ENCODE measurements at places on chromosomes 7 and 10.

DNA sequence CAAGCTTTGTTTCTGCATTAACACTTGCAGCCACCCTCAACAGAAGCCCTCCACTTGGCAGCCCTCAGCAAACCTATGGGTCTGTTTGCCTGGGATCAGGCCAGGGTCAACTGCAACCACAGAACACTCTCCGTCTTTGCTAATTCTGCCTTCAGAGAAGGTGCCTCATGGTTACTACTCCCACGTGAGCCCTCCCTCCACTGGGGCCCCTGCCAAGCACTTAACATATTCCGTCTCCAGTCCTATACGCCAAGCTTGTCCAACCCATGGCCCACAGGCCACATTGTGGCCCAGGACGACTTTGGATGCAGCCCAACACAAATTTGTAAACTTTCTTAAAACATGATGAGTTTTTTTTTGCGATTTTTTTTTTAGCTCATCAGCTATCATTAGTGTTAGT, 54.7 kb downstream of the HSPA12A start:
- no peak for DNase-seq

DNA sequence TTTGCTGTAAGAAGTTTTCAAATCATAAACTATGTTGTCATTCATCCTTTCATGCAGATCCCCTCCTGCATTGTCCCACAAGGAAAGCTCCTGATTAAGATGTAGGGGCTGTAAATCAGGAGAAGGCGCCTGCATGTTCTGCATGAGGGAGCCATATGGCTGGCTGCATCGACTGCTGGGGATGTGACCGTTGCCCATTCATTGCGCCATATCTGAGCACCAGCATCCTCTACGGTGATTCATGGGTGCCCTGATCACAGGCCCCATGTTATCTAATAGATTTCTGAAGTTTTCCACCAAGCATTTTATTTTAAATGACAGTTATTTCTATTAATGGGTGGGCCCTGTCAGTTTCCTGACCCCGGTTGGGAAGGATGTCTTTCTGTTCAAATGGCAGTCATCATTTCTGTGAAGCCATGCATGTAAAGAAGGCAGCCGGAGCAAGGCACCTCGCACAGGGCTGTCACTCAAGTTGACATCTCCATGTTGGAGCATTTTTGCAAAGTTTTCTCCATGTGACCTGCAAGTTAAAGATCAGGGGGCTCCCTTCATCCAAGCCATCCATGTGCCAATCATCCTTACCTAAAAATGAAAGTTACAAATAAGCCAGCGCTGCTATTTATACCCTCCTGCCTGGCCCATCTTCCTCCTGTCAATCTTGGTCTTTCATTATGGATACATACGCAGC, 128.8 kb downstream of the TEX36 start:
- no peak for DNase-seq

- no peak for DNase-seq
Measured at GRCh38 chr10:15871823-15872222, 11.5 kb upstream of the MINDY3 start.

DNA sequence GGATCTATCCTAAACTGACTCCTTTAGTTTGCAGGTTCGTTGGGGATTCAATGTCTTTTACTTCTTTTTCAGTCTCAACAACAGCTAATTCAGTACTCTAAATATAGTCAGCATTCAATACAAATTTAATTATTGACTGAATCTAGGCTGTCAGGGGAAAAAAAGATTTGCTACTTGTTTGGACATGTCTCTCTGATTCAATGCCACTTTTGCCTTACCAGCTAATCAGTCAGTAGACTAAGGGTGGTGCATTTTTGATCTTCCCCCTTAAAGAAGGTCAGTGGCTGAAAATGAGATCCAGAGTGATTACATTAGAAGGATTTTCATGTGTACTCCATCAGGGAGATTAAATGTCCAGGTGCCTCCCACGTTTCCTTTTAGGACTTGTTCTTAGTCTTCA, 145.1 kb downstream of the C1GALT1 start:
- no peak for DNase-seq

GRCh38 chr10:63614371-63614891, 93.2 kb downstream of the REEP3 start:
- DNase-seq = no peak

- DNase-seq = no peak
Measured at GRCh38 chr10:132446661-132447445, 49.9 kb downstream of the PWWP2B start.

GRCh38 chr7:30276203-30276900, 8.0 kb upstream of the ZNRF2 start:
- peak; percentile 37 for DNase-seq

GRCh38 chr10:44618910-44619309, 234.0 kb upstream of the CXCL12 start:
- no peak for DNase-seq

- no peak for DNase-seq
Measured at GRCh38 chr7:124376111-124376510, 343.2 kb upstream of the TMEM229A start.

DNA sequence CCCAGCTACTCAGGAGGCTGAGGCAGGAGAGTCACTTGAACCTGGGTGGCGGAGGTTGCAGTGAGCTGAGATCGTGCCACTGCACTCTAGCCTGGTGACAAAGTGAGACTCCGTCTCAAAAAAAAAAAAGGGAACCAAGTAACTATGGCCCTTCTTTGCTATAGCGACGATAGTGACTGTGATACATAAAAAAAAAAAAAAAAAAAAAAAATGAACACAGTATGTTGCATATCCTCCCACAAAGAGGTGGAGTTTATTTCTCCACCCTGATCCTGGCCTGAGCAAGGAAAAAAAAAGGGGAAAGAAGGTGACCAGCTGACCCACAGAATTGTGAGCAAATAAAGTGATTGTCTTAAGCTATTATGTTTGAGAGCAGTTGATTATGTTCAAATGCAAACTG, 42.3 kb upstream of the STEAP1B start:
- no peak for DNase-seq

- DNase-seq = no peak
Measured at GRCh38 chr7:150361807-150362621, 6.6 kb upstream of the REPIN1 start.

GRCh38 chr7:31076051-31076450, 23.9 kb downstream of the ADCYAP1R1 start:
- no peak for DNase-seq

- no peak for DNase-seq
Measured at GRCh38 chr7:21547501-21547900, 4.7 kb downstream of the DNAH11 start.

GRCh38 chr7:56483153-56483552, 366.9 kb upstream of the NUPR2 start:
- no peak for DNase-seq

GRCh38 chr10:114472877-114473253, 68.6 kb upstream of the AFAP1L2 start:
- no peak for DNase-seq

DNA sequence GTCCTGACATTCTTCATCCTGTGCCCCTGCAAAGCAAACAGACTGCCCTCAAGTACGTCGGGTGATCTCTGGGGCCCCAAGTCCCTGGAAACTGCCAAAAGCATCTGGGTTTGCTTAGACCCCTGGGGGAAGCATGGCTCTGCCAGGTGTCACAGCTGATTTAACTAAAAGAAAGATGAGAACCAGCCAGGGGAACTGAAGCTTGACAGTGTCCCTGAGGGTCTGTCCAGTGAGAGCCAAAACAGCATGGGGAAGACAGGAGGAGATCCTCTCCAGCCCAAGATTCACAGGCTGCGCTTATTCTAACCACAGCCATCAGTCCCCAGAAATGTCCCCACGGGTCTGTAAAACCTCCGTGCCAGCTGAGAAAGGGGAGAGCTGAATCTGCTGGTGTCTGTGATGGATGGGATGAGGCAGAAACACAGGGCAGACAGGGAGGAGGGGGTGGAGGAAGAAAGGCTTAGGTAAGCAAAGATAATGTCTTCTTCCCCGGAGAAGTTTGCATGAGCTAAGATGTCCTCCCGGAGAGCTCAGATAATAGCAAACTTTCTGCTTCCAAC, 21.3 kb downstream of the CCDC3 start:
- DNase-seq = no peak

DNA sequence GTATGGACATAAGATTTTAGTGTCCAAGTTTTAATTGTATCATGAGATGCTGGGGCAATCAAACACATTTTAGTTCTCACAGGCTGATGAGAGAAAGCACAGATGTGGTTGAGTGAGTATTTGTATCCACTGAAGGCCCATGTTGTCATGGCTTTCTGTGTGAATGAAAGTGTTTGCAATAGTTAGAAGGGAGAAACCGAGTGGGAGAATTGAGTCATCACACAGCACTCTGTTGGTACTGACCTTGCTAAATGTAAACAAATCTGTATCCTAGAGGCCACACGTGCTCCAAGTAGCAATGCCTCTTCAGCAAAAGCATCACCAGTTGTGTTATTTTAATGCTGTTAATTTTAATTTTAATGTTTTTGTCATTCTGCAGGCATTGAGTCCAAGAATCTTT, 121.2 kb downstream of the EMX2 start:
- DNase-seq = no peak

GRCh38 chr10:68171539-68172080, 60.3 kb downstream of the ATOH7 start:
- no peak for DNase-seq

DNA sequence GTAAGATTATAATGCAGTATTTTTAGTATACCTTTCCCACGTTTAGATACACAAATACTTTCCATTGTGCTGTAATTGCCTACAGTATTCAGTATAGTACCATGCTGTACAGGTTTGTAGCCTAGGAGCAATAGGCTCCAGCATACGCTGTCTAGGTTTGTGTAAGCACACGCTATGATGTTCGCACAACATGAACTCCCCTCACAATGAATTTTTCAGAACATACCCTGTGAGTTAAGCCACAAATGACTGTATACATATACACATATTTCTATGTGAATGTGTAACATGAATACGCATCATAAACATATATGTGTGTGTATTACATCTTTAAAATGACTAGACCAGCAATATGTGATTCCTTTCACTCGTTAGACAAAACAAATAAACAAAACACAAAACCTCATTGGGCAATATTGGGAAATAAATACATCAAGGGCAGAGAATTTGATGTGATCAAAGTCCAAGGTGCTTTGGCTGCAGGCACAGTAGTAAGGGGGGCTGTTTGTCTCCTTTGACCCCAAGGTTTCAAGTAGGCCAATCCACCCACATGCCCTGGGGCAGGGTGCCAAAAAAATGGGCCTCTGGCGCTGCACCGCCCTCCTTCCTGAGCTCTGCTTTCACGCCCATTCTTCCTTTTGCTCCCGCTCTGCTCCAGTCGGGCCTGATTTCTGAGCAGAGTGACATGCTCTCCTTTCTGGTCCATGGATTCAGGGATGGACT, 33.9 kb downstream of the CHN2 start:
- no peak for DNase-seq

GRCh38 chr10:3902054-3902808, 117.2 kb upstream of the KLF6 start:
- DNase-seq = no peak

- DNase-seq = no peak
Measured at GRCh38 chr10:72104472-72105097, 16.2 kb upstream of the SPOCK2 start.

DNA sequence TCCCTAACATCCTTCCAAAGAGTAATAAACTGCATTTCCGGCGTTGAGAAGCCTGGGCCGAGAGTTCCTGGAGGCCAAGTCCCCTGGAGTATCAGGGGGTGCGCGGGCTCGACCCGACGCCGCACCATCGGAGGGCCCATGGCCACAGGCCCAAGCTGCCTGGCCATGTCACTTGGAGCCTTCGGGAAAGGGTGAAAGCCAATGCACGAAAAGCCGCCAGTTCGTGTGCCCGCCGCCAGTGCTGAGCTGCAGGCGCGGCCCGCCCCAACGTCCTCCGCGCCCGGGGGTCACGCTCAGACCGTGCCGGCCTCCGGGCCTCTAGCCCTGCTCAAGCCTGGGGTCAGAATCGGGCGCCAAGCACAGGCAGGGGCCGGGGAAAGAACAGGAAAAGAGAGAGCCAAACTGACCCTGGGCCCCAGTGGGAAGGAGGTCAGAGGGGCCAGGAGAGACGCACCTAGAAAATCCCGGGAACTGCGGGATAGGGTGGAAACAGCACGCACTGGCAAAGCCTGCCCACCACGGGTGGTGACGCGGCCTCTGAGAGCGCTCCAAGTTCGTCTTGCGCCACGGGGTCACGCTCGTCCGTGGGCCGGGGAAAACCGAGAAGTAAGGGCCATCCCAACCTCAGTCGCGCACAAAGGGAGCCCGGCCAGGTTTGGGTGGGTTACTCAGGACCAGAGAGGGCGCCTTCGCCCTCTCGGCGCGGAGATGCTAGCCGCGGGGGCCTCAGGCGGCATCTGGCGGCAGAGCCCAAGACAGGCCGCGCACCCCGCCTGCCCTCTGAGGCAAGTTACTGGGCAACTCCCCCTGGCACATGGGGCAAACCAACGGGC, 4.2 kb upstream of the EBF3 start:
- no peak for DNase-seq

DNA sequence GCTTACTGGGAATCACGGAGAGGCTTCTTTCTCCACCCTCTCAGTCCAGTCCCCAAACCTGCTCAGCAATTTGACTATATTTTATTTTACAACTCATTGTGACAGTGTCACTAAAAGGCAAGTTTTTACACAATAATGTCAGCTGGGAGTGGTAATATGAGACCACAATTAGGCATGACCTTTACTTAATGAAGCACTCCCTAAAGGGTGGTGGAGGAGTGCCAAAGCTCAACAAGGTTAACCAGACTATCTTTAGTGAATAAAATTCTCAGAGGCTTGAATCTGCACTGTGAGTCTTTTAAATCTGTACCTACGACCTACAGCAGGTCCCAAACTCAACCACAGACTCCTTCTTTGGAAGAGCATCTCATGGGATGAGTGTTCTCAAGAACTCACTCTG, 215.6 kb downstream of the TAX1BP1 start:
- no peak for DNase-seq

- no peak for DNase-seq
Measured at GRCh38 chr7:12865593-12865992, 178.2 kb downstream of the ARL4A start.

- no peak for DNase-seq
Measured at GRCh38 chr7:78099715-78100394, 301.3 kb downstream of the PHTF2 start.

DNA sequence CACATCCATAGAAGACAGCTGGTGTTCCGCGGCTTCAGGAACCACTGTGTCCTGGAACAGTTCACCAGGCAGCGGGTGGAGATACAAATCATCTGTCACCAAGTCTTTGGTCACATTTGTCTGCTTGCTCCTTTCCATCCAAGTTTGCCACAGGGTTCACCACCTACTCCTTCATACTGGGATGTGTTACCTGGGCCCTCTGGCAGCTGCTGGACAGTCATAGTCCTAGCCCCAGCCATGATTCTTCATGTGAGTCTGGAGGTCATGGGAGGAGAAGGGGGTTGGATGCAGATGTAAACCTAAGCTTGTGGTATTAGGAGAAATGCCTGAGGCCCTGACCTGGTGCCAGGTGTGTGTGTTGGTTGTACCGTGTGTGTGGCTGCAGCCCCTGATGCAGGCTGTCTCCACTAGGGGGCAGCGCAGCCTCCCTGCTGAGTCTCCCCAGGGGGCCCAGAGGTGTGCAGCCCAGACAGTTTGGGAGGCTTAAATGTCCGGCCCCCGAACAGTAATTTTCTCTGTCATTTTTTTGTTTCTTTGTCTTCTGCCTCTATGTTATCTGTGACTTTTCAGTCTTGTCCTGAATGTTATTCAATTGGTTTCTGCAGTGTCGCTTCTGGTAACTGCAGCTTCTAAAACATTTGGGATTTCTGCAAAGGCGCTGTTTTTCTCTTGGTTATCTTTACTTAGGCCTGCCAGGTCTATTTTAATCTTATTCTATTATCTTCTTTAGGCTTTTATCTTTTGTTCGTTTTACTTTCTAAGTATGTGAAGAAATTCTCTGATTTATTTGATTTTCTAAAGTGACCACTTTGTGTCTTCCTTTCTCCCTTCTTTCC, 14.8 kb downstream of the NPS start:
- DNase-seq = no peak
